Progenitor cell of endocrine pancreas (in vitro differentiated cells): ENCODE measurements at places on chromosomes 16 and 17. TPM values are rescaled to one million over a fixed set of nuclear protein-coding genes. Genes with fewer than 3 reads are reported as not detected.

The FBXL16 gene
- total RNA-seq: 4.3 TPM in 2 replicates

The TLCD1 gene
- 14.0 and 15.5 TPM in 2 replicates for total RNA-seq

The SEPTIN1 gene
- 2.0 and 2.3 TPM in 2 replicates for total RNA-seq

DNA sequence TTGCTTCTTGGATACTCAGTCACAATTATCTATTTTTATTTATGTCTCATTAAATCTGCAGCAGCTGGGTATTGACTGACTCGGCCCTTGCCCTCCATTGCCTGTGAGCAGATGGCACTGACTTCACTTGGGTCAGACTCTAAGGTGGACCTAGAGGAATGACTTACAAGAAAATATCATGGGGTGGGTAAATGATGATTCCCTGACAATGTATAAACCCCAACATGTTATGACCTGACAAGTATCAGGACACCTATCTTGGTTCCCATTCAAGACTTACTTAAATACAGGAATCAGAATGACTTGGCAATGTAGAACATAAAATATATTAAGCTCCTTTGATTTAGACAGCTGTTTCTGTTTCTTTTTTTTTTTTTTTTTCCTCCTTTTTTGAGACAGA, 953.5 kb downstream of the CDH11 start:
- no peak overlapping the region for H3K4me3 ChIP-seq
- no peak for DNase-seq
- peaks cover 6% of the 10 kb centered on the region for H3K4me1 ChIP-seq
- no peak overlapping the region for H3K27ac ChIP-seq
- H3K36me3 ChIP-seq: no peaks in the 10 kb centered on the region

The MYH13 gene
- total RNA-seq: not detected in 2 replicates
